ENCODE measurements at places on chromosomes 7 and 10.

DNA sequence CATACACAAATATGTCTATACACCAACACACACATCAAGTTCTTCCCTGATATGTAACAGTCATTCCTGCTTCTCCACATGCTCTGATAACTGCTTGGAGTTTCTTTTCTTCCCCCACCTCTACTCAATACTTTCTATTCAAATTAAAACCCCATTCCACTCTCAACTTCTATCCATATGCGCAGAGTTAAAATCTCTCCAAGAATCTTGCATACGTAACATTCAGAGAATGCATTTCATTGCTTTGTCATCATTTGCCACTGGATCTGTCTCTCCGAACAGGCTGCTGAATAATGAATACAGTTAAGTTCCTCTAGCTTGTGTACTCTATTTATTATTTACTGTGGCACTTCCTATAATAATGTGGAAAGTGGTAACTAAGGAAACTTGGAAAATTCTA, 68.8 kb downstream of the DGKB start:
- no peak for DNase-seq

DNA sequence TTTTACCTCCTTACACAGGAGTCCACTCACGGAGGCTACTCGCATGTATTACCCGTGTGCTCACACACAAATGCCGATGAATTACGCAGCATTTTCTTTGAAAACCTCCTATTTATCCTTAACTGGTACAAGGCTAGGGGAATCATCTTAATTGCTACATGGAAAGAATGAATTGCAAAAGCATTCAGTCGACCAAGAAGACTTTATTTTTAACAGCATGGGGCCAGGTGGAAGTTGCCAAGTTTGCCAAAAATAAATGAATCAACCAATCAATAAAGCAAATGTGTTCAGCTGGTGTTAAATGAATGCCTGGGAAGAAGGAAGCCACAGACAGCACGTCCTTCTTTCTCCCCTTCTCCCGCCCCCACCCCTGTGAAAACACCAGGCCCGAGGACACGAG, 55.8 kb downstream of the CTBP2 start:
- DNase-seq: no peak

DNA sequence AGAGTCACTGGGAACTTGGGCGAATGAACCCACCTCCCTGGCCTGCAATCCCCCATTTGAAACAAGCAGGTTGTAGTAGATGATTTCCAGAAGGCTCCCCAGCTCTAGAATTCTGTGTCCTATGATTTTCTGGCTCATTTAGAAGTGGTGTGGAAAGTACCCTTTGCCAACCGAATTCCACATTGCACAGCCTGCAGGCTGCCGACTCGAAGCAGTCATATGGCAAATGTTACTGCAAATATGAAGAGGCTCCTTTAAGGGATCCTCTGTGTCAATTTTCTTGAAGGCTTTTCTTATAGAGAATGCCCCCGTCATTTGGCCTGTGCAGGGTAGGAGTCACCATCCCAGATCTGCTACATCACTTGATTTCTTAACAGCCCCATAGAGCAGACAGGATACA, 5.6 kb downstream of the PODXL start:
- DNase-seq: no peak

- no peak for DNase-seq
These were observed 846.8 kb downstream of the IPMK start for GRCh38 chr10:57420881-57421280.

GRCh38 chr10:122716025-122716424, 16.4 kb upstream of the C10orf120 start:
- DNase-seq: no peak

GRCh38 chr7:108376206-108376605, 80.0 kb downstream of the NRCAM start:
- no peak for DNase-seq

DNA sequence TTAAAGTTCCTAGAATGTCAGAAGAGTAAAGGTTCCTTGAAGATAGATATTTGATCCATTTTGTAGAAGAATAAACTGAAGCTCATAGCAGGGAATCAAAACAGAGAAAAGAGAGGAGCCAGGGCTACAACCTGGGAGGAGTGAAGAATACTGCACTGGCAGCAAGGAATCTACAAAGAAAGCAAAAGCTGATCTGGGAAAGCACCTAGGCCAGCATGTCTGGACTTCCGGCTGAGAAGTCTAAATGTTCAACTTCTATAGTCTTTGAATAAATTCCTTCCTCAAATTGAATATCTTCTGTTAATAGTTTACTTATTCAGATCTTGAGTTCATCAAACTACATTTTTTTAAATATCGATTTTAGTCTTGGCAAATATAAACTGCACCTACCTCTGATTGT, 78.2 kb downstream of the VPS41 start:
- DNase-seq: no peak
